Activated naive CD4-positive, alpha-beta T cell treated with anti-CD3 and anti-CD28 coated beads, Interleukin-2, amount 50 U/mL, for 16 hours (primary cell): ENCODE measurements at places on chromosomes 4 and X.

GRCh38 chrX:129720741-129721140 is 18.0 kb upstream of the XPNPEP2 start:
- DNase-seq: no peak

DNA sequence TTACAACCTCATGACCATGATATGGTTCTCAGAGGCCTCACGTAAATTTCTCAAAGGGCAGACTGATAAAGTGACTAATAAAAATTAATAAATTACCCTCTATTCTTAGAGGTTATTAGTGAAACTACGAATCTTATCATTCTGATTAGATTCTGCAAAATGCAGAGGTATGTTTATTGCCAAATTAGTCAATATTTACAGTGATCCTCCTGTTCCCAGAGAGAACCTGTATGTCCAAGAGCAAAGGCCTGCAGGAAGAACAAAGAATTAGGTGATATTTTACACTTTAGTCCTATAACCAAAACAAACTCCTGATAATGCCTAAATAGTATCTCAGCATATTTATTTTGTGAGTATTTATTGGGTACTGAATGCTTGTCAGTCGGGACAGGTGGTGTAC is 58.1 kb downstream of the FAM13A start:
- no peak for DNase-seq

GRCh38 chrX:50093625-50094024 is 107.2 kb downstream of the AKAP4 start:
- no peak for DNase-seq

DNA sequence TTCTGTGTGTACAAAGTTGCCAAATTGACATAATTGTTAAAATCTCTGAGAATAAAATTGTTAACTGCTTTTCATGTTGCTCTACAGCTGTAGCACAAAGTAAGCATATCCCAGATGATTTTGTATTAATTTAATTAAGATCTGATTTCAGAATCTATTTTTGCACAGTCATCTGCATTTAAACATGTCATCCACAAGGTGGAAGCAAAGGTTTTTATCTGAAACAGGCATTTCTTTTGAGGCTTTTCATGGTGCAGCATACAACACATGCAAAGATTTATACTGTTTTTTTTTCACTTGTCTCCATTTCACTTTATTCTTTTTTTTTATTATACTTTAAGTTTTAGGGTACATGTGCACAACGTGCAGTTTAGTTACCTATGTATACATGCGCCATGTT is 51.2 kb downstream of the GC start:
- DNase-seq: no peak

GRCh38 chr4:15920723-15921591 is 17.6 kb downstream of the FGFBP1 start:
- no peak for DNase-seq

DNA sequence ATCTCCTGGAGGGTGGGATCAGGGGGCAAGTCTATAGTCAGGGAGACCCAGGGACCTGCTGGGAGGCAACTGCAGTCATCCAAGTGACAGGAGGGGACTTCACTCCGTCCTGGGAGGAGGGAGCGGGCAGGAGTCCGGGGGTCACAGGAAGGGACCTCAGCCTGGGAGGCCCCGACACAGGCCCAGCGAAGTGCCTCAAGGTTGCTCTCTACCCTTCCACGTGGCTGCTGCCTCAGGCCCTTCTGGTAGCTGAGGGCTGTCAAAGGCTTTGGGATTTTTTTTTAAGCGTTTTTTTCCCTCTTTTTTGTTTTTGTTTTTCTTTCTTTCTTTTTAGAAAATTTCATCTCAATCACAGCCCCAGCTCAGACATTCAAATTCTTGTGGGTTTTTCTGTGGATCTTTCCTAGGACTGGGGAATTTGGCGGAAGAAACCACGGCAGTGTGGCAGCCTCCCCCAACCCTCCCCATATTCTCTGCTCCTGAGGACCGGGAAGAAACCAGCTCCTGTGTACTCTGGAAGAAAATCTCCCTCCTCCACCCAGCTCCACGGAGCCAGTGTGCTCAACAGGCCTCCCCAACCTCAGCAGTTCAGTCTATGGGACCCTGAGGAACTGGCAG is 1.4 kb upstream of the HAUS7 start:
- DNase-seq: no peak

DNA sequence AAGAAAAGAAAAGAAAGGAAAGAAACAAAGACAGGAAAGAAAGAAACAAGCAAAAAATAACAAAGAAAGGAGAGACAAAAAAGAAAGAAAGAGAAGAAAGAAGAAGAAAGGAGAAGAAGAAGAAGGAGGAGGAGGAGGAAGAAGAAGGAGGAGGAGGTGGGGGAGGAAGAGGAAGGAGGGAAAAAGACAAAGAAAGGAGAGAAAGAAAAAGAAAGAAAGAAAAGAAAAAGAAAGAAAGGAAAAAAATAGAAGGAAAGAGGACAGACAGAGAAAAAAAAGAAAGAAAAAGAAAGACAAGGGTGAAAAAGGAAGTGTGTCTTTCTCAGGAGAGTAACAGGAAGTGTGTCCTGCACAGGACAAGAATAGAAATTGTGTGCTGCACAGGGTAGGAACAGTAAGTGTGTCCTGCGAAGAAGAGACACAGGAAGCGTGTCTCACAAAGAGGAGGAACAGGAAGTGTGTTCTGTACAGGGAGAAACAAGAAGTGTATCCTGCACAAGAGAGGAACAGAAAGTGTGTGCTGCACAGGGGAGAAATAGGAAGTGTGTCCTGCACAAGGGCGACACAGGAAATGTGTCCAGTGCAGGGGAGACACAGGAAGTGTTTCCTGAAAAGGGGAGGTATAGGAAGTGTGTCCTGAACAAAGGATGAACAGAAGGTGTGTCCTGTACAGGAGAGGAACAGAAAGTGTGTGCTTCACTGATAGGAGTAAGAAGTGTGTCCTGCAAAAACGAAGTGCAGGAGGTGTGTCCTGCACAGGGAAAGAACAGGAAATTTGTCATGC is 101.2 kb downstream of the ARSF start:
- no peak for DNase-seq

DNA sequence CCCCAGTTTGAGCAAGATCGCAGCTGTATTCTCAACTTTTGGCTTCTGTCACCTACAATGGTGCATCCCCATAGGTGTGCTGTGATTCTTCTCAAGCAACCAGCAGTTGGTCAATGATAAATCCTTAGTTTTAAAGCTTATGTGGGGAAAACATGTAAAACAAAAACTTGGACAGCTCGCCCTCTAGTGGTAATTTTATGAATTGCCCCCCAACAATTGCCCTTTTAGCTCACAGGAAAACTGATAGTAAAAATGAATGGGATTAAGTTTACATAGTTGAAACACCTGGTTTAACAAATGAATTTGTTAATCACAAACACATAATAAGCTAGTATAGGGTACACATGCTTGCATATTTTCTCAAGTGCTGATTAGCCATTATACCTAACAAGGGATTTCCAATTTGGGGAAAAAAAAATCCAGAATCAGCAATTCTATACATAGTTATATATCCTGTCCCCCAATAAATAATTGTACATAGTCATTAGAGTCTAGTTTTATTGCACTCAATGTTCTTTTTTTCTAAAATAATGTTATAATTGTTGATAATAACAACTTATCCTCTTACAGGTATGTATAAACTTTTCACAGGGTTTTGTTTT is 30.1 kb downstream of the TEX13A start:
- DNase-seq: no peak

- no peak for DNase-seq
These were observed 63.7 kb downstream of the C4orf51 start for GRCh38 chr4:145743641-145744040.

- DNase-seq: peak; percentile 3
These were observed 13.3 kb downstream of the LRPAP1 start for GRCh38 chr4:3518941-3519340.

DNA sequence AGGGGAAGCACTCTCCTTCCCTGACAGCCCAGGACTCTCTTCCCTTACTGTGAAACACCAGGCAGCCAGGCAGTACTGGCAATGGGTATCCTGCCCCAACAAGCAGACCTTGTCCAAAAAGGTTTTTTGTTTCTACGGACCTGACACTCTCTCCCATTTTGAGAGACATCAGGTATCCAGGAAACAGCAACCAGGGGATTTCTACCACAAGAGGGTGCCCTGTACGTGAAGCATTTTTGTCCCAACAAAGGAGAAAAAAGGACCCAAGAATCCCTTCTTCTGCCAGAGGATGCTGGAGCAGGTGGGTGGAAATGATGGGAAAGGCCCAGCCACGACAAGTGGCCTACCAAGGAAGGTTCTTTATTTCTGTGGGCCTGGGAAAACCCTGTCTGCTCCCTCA is 65.7 kb upstream of the FGF13 start:
- no peak for DNase-seq

DNA sequence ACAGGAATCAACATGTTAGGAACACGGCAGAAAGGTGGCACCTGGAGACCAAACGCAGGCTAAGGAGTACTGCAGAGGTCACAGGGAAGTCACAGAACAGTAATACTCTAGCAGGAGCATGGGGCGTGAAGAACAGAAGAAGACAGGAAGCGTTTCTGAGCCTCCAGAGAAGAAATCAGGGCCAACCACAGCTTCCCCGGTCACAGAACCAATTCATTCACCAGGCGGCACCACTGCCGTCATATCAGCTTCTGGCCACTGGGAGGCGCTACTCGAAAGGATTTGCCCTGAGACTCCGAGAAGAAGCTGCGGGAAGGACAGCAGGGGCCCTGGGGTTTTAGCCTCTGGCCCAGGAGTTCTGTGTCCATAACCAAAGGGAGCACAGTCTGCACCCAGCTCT is 78.0 kb upstream of the DRD5 start:
- peak; percentile 63 for DNase-seq

- no peak for DNase-seq
These were observed 103.8 kb downstream of the MAPK10 start for GRCh38 chr4:86256086-86256485.

DNA sequence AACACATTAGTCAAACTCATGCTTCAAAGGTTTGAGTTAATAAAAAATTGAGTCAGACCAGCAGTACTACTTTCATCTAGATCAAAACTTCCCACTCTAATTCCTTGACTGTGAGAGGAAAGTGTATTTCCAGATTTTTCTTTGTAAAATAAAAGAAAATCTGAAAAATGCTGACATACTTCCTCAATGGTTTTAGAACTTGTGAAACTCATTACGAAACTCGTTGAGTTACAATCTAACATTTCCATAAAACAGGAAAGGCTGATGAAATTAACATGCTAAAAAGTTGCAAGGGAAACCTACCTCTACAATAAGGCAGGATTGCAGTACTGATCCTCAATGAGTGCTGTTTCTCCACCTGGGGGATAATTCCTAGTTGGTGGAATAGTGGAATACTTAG is 217.8 kb upstream of the HCCS start:
- no peak for DNase-seq

DNA sequence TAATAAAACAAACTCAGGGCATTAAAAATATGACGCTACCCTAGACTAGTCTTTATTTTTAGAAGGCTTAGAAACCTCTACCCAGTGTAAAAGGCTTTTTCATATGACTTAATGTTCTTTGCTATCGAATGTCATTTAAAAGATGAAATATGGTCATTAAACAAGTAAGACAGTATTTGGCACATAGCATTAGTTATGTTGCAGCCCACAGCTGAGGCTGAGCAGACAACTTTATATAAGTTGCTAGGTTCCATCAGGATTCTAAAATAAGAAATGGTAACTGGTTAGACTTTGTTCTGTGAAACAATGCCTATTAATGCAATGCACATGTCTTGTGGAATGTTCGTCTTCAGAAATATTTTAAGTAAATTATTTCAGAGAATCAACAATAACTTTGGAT is 10.4 kb upstream of the PRSS12 start:
- DNase-seq: no peak

GRCh38 chrX:69285881-69286564 is 120.8 kb upstream of the PJA1 start:
- peak; percentile 56 for DNase-seq

DNA sequence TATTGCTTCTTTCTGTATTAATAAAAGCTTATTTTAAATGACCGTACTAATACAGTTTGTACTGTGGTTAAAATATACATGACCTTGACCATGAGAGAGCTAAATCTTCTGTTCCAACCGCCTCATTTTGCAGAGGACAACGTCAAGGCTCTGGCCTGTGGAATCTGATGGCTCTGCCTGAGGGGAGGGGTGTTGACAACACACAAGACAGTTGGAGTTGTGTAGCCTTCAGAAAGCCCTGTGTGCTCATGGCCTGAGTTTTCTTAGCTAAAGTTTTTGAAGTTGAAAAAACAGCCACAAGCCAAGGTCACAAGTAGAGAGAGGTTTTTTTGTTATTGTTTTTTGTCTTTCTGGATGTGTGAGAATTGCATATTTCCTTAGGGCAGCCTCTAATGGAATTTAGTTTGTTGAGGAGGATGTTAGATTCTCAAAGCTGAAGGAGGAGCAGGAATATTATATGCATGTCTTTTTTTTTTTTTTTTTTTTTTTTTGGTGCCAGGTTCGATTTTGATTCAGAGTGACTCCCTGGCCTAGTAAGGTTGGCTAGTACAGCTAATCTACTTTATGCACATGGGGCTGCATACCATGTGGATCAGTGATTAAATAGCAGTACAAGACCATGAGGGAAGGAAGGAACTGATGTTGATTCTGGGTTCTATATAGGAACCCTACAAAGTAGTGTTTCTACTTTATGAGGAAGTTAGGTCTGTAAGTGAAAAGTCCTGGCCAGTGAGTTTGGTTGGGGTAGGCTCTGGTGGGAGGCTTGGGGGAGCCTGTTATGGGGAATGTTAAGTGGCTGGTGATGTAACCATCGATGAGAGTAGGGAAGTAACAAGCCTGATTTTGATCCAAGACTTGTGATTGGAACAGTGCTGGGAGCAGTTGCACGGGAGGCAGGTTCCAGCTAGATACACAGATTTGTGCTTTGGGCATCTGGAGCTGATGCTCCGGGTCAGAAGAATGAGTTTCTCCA is 20.3 kb downstream of the SMS start:
- no peak for DNase-seq

- DNase-seq: no peak
These were observed 875.5 kb upstream of the INTU start for GRCh38 chr4:126757219-126757618.

DNA sequence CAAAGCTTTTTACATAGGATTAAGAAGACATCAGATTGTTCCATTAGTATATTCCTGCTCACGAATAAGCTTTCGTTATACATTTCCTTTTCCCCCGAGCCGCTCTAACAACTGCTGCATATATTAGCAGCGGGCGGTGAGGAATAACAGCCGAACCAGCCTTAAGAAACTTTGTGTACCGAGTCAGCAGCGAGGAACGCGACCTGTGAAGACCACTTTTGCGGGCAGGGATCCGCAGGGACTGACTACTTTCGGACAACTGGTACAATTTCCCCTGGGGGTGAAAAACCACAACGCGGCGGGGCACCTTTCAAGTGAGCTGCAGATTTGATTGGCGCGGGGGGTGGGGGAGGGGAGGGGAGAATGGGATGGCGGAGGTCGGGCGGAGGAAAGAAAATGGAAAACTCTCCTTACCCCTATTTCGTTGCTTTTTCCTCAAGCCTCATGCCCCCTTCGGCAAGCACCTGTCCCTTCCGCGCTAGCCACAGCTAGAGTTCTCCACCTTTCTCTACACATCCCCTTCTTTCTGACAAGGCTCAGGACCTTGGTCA is 5.9 kb upstream of the PITX2 start:
- no peak for DNase-seq
